ENCODE measurements at places on chromosomes 7 and 10.

- DNase-seq = no peak
Measured at GRCh38 chr10:133400624-133401424, 6.9 kb downstream of the MTG1 start.

GRCh38 chr10:99331207-99331803 is 2.1 kb downstream of the CNNM1 start:
- no peak for DNase-seq

DNA sequence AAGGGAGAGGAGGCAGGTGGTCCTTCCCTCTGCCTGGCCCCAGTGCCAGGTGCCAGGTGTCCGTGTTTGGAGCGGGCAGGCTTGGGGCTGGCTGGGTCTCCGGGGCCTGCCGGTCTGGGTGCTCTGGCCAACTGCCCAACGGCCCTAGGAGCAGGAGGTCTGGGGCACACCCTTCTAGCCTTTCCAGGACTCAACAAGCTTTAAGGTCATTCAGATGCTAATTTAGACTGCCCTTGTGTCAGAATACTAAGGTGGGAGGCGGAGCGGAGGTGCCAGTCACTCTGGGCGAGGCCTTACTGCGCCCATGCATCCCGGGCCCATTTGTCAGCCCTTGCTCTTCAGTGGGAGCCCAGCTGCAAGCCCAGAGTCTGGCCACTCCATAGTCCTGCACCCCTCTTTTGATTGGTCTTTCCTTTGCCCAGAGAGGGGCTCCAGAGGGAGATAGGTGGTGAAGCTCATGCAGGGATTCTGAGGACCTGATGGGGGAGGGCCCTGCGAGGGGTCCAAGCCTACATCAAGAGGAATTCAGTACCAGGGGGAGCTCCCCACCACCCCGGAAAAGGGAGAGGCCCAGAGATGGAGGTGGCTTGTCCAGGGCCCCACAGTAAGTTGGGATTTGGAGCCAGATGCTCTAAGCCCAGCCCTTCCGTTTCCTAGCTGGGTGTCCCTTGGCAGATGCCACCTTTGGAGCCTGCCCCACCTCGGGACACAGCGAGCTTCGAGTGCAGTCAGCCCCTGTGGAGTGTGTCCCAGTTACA is 1.3 kb downstream of the PGAM2 start:
- peak; percentile 27 for DNase-seq

GRCh38 chr7:123170333-123171246 is 29.2 kb downstream of the SLC13A1 start:
- no peak for DNase-seq

- DNase-seq = no peak
Measured at GRCh38 chr7:121451367-121452094, 55.4 kb upstream of the FAM3C start.

DNA sequence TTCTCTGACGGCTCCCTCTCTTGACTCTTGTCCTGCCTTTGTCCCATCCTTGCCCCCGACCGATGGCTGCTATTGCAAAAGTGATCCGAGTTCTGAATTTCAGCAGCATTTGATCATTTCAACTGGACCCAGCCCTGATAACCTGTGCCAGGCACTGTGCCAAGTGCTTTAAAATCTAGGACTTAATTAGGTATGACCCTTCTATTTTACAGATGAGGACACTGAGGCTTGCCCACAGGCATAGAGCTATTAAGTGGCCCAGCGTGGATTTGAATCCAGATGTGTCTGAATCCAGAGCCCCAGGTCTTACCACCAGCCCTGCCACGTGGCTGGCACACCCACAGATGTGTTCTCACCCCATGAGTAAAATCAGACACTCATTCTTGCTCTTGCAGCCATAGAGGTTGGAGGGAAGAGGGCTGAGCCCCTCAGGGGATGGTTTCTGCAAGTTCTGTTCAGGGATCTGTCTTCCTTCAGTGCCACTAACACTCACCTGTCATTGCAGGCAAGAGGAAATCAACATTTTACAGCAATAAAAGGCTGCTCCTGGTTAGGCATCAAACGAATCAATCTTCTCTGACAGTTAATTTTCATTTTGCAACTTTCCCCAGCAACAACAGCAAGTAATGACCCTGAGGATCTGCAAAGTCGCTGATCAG is 101.2 kb downstream of the GRID1 start:
- no peak for DNase-seq

DNA sequence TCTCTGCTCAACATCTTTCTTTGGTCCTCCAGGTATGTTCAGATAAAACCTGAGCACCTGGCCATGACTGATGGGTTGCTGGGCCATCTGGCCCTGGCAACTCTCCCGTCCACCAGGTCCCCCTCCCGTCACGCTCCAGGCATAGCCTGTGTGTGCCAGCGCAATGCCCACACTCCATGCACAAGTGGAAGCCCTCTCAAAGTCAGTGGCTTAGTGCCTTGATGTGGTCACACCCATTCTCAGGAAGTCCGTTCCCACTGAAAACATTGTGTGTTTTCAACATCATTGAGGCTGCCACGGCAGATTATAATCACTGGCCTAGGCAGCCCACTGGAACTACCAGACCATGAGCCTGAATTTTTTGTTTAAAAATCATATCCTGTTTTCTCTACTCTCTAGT is 170.6 kb upstream of the LANCL2 start:
- no peak for DNase-seq

- DNase-seq = no peak
Measured at GRCh38 chr10:69939061-69939460, 113.6 kb upstream of the MACROH2A2 start.

All from left hindlimb (tissue), 1 donor.